ENCODE measurements at places on chromosomes 6 and 20.

GRCh38 chr20:58511861-58512260 is 3.3 kb downstream of the APCDD1L start:
- no peak for DNase-seq

GRCh38 chr6:79373246-79373645 is 138.8 kb upstream of the HMGN3 start:
- no peak for DNase-seq

DNA sequence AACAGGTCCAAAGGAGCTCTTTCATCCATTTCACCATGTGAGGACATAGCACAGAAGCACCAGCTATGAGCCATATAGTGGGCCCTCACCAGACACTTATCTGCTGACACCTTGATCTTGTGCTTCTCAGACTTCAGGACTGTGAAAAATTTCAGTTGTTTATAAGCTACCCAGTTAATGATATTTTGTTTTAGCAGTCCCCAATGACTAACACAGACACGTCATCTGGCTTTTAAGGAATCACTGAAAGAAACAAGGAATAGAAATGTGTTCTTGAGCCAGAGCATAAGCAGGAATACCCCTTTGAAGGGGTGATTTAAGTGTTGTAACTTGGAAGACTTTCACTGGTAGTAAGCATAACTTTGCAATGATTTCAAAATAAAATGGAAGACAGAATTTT is 214.7 kb upstream of the PTCHD4 start:
- no peak for DNase-seq

GRCh38 chr6:12137480-12137879 is 125.4 kb downstream of the HIVEP1 start:
- DNase-seq = no peak

DNA sequence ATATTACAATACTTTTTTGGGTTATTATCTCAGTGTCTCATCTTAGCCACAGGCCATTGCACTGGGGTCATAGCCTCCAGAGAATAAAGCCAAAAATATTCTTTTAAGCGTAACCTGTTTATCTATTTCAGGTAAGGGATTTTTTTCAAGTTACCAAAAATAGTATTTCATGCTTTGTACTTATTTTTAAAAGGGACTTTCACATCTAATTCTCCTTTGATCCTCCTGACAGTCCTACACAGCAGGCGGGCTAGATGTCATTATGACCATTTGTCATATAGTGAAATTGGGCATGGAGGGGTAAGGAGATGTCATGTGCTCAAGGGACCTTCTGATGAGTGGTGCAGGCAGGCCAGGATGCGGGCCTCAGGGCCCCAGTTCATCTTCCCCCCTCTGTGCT is 68.9 kb downstream of the TBC1D7 start:
- no peak for DNase-seq

DNA sequence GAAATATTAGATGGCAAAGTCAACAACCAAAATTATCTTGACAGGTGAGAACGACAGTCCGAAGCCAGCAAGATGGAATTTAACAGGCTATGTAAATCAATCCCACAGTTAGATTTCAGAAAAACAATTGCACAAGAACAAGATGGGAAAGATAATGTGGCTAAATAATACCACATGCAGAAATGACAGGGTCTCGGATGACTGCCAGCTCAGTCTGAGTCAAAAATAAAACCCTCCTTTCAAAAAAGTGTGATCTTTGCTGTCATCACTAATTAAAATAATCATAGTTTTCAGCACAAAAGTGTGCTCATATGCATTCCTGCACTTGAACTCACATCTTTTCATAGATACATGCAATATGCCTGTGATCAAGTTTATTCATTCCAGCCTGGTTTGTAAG is 25.9 kb downstream of the FOXQ1 start:
- no peak for DNase-seq

DNA sequence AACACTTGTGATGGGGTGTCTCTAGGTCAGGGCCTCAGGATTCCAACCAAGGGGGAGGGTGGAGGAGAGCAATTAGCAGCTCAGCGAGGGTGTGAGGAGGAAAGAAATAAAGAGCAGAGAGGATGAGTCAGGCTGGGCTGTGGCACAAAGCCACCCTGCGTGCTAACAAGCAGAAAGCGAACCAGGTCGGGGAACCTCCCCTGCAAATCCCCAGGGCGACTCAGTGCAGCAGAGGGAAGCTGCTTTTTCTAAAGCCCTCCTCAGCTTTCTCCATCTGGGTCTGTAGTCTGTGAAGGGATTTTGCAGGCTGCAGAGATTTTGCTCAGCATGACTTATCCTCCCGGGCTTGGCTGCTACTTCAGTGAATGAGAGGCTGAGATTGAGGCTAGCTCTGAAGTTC is 6.6 kb upstream of the SPO11 start:
- DNase-seq = no peak

- no peak for DNase-seq
These were observed 223.0 kb upstream of the SYNCRIP start for GRCh38 chr6:85865420-85866369.

- DNase-seq = no peak
These were observed 199.6 kb downstream of the GMPR start for GRCh38 chr6:16437984-16438383.

GRCh38 chr6:111711984-111712752 is 106.5 kb upstream of the TRAF3IP2 start:
- no peak for DNase-seq

DNA sequence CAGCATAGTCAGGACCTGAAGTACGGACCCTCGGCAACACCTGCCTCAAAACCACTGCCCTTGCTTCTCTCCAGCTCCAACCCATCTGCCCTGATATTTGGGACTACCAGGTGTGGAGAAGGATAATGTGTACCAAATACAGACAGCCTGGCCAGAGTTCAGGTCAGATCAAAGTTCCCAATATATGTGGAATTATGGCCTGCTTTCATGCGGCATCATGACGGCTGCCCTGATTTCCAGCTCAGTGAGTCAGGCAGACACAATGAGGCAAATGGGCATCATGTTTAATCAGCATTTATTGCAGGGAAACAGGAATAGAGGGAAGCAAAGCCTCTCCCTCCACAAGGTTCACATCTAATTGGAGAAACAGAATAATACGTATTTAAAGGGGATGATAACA is 57.9 kb downstream of the FRK start:
- DNase-seq = no peak

DNA sequence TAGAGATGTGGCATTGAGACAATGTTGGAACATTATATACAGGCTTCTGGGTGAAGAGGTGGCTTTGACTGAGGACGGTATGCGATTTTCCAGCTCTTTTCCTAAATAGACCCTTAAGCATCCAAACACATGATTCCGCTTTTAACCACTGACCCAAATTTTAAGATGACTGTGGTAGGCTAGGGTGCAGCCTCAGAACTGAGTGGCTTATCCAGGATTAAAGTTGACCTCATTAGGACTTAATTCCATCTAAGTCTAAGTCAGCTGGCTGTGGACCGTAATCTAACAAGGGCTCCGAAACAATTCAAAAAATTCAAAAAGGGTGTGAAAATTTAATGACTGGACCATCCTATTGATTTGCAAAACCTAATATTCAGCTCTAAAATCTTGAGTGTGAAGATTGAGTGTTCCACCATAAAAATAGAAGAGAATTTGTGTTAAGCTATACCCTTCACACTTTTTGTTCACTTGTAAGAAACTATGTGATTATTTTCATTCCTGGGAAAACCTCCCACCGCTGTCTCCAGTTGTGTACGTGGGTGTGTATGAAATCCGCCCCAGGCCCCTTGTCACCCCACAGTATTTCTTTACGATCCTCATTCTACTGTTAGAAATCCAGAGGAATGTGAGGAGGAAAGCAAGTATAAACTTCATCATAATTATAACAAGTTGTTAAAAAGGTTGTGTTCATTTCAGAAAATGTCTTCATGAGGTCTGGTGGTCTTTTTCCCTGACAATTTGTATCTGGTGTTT is 2.7 kb downstream of the PCMTD2 start:
- no peak for DNase-seq

DNA sequence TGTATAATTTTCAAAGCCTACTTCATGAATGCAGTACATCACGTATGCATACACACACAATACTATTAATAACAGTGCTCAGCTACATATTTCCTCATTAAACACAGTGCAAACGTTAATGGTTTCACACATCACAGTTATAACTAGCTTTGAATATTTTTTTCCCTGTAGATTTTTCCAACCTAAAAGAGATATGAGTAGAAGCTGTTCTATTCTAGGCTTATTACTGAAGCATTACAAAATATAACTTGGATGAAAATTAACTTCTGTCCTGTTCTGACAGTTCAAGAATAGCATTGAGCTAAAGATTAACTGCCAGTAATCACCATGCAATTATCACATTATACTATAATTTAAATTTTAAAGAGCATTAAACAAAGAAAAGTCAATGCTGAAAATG is 6.2 kb downstream of the LMBRD1 start:
- DNase-seq = no peak

- DNase-seq = no peak
These were observed 24.5 kb downstream of the TTBK1 start for GRCh38 chr6:43267619-43268354.

DNA sequence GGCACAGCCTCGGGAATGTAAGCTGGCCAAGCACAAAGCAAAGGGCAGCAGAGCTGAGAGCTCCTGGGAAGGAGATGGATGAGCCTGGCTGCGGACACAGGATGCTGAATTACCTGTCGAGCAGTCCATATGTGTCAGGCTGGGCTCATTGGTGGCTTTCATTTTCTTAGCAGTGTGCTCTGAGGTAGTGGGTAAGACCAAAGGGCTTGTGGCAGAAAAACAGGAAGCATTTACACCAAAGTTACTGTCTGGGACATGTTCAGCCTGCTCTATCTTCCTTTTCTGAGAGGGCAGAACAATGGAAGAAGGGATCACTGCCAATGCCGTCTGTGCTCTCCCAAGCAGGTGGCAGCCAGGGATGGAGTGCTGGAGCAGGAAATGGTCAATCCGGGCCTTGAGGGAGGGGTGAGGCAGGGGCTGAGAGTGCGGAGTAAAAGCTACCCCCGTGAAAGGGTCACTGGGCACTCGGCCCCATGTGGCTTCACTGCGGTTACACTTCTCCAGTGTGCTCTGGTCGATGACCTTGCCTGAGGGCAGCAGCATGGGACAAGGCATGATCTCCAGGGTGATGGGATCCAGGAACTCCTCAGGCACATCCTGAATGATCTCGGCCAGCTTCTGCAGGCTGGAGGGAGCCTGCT is 36.9 kb upstream of the AVP start:
- DNase-seq = no peak

DNA sequence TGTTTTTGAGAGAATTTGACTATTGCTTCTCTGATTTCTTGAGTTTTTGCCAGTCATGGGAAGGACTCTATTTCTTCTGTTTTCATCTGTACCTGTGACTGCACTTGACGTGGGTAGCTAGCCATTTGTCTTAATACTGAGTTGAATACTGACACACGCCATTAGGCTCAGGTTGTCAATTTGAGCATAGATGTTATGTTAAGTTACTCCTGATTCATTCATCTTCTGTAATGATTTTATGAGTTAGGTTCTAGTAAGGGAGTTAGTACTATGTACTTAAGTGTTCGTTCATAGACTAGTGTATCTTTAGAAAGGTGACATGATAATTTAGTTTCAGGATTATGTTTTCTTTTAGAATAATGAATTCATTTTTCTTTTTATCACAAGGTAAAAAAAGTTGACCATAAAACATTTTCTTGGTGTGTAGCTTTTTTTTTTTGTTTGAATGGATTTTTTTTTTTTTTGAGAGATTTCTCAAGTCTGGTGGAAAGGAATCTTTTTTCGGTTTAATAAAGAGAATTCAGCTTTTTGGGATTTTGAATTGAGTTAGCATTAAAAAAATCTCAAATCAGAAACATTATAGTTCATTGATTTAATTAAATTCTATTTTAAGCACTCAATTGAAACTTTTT is 1.7 kb downstream of the AFDN start:
- no peak for DNase-seq

GRCh38 chr6:42989923-42990322 is 5.6 kb downstream of the PPP2R5D start:
- DNase-seq = no peak

DNA sequence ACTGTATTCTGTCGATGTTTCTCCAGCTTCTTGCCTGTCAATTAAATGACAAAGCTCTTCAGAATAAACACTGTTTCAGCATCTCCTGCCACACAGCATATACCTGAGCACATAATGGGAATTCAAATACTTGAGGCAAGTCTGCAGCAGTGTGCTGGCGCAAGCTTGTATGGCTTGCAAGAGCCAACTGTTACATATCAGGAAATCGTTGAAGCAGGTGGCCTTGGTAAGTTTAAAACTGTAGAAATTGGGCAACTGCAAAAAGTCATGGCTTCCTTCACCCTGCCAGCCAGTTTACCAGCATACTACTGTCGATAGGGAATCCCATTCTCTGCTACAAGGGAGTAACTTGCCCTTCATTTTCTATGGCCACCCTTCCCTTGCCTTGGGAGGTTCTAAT is 23.0 kb downstream of the CPNE1 start:
- DNase-seq = no peak

DNA sequence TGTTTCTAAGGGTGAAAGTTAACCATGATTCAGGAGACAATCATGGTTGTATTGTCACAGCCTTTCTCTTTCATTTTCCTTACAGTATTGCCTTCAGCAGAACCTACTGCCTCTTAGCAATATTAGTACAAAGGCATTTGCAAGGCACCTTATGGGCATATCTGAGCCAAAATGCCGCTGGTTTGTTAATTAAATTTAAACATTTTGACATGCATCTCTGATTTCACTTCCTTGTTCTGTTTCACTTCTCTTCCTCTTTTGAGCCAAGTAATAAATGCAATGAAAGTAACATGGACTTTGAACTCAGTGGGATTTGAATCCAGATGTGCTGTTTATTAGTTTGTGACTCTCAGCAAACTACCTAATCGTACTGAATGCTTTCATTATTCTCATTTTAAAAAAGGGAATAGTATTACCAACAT is 467.4 kb upstream of the CITED2 start:
- DNase-seq = no peak

DNA sequence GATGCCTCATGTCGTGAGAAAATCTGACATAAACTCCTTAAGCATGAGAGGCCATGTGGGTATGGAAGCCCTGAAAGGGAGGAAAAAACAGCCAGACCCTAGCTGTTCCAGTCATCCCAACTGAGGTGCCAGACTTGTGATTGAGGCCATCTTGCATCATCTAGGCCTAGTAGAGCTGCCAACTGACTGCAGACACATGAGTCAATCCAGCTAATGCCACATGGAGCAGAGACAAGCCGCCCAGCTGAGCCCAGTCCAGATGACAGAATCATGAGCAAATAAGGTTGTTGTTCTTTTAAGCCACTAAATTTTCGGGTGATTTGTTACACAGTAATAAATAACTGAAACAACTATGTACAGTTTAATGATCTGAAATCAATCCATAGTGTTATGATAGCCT is 680.9 kb downstream of the MAFB start:
- DNase-seq = no peak

- DNase-seq = no peak
These were observed 10.2 kb downstream of the ADNP start for GRCh38 chr20:50920997-50921396.

- DNase-seq = no peak
These were observed 33.0 kb downstream of the NUP153 start for GRCh38 chr6:17673543-17674254.

DNA sequence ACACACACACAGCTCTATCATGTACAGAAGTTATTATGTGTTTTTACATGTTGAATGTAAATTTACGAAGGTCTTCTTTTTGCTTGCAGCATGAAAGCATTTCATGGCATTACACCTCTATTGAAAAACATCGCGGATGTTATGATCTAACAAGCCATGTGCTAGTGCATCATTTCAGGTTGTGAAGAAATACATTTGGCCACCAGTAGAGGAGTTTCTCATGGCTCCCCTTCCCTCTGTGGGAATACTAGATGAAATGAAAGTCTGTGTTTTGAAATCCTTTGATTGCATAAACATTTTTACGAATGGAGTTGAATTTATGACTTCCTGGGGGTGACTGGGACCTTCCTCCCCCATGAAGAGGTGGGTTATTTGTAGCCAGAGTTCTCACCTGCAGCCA is 17.7 kb downstream of the MAS1 start:
- DNase-seq = no peak

- no peak for DNase-seq
These were observed 47.6 kb upstream of the PTGIS start for GRCh38 chr20:49615401-49616153.
